ENCODE measurements at places on chromosomes 5 and 9. TPM values are rescaled to one million over a fixed set of nuclear protein-coding genes. Genes with fewer than 3 reads are reported as not detected.

CKMT2 gene
- not detected for total RNA-seq

PLPP6 gene
- total RNA-seq, result 8.6 TPM

GPRIN1 gene
- total RNA-seq, result 0.57 TPM

DNLZ gene
- total RNA-seq, result 31.1 TPM

PGGT1B gene
- total RNA-seq, result 15.7 TPM

FLT4 gene
- total RNA-seq, result 13.5 TPM

DNA sequence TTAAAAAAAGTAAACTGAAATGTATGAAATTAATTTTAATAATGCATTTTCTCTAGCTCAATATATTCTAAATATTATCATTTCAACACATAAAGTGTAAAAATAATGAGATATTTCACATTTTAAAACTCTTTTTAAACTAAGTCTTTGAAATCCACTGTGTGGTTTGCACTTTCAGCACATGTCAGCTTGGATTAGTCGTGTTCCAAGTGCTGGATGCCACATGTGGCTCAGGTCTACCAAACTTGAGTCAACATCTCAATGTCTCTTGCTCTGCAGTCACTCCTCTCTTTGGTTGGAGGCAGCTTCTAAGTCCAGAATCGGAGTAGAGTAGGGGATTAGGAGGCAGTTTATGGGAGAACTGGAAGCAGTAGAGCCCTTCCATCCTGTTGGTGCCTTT lies 173.7 kb upstream of the ANKRD55 start:
- no peak for DNase-seq
- H3K27ac ChIP-seq, result no peak overlapping the region
- no peaks in the 10 kb centered on the region for H3K36me3 ChIP-seq
- H3K4me1 ChIP-seq, result peaks cover 29% of the 10 kb centered on the region
- no peak overlapping the region for H3K4me3 ChIP-seq

DNA sequence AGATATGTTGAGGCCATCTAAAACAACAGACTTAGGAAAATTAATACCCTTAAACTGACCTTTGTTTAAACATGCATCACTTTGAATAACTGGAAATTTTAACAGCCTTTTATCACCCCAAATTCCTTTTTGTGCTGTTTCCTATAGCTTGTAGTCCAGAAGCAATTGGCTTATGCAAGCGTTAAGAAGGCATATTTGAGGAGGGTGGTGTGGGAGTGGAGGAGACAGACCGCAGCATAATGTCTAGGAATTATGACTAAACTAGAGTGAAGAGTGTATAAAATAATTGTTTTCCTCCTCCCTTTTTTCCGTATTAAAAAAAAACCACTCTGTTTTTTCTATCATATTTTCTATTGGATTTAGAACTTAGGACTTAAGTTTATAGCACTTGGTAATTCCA lies 51.8 kb upstream of the MPDZ start:
- H3K4me1 ChIP-seq, result no peaks in the 10 kb centered on the region
- DNase-seq, result no peak
- H3K27me3 ChIP-seq, result no peaks in the 10 kb centered on the region
- H3K4me3 ChIP-seq, result no peak overlapping the region
- H3K36me3 ChIP-seq, result no peaks in the 10 kb centered on the region

DNA sequence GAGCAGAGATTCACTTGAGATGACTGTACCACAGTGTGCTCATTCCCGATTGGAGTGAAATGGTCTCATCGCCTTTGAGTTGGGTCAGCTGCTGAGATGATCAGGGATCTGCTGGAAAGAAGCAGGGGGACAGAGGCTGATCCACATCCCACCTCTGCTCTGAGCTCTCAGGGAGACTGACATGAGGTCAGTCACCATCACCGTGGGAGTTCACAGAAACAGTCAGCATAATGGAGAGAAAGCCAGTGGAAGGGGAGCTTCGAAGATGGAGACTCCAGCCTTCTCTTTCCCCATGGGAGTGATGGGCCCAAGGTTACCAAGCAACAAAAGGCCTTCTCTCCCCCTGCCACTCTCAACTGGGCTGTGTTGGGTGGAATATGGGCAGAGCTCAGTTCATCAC lies 276.4 kb downstream of the CDK5RAP2 start:
- no peaks in the 10 kb centered on the region for H3K4me1 ChIP-seq
- no peaks in the 10 kb centered on the region for H3K36me3 ChIP-seq
- DNase-seq, result no peak
- no peak overlapping the region for H3K4me3 ChIP-seq

GRCh38 chr5:170095646-170096045 lies 10.1 kb upstream of the FOXI1 start:
- H3K4me1 ChIP-seq, result no peaks in the 10 kb centered on the region
- no peaks in the 10 kb centered on the region for H3K27me3 ChIP-seq
- no peak for DNase-seq

DNA sequence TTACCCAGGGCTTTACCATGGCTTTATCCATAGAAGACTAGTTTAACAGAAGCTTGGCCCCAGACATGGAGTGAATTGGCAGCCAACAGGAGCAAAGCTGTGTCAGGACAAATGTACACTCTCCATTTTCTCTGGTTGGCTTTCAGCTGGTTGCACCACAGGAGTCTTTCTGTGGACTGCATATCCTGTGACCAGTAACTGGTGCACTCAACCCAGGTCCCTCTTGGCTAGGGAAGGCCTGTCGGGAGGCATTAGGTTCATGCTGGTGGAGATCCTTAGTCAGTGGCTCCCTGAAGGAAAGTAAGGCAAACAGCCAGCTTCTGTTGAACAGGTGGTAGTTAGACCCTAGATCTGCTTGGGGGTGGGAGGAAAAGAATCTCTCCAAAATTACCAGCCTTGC lies 146.9 kb upstream of the TLX3 start:
- no peaks in the 10 kb centered on the region for H3K4me1 ChIP-seq
- no peaks in the 10 kb centered on the region for H3K27me3 ChIP-seq
- no peak overlapping the region for H3K4me3 ChIP-seq

- no peaks in the 10 kb centered on the region for H3K4me1 ChIP-seq
- no peaks in the 10 kb centered on the region for H3K27me3 ChIP-seq
- H3K4me3 ChIP-seq, result no peak overlapping the region
- no peak for DNase-seq
- no peak overlapping the region for H3K27ac ChIP-seq
- H3K36me3 ChIP-seq, result no peaks in the 10 kb centered on the region
Observed at GRCh38 chr5:109705596-109705995, 15.9 kb downstream of the MAN2A1 start.

DNA sequence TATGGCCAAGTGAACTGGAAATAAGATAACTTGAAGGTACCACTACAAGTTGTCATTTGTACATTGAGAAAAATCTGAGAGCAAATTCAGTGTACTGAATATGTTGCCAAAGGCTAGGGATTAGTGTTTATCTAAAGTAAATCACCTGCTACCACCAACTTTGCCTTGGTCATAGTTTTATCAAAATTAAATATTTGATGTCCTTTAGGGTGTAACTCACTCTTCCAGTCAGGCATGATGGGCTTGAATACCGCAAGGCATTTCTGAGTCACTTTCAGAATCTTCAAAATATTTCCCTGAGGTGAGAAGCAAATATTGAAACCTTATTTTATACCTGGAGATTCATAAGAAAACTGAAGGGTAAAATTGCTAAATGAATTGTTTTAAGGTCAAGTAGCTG lies 1338.6 kb upstream of the ACO1 start:
- H3K27me3 ChIP-seq, result no peaks in the 10 kb centered on the region
- H3K27ac ChIP-seq, result no peak overlapping the region
- no peak for DNase-seq
- no peaks in the 10 kb centered on the region for H3K4me1 ChIP-seq
- no peaks in the 10 kb centered on the region for H3K36me3 ChIP-seq
- no peak overlapping the region for H3K4me3 ChIP-seq

- peak overlapping the region; percentile 84 for H3K4me3 ChIP-seq
- H3K27ac ChIP-seq, result peak overlapping the region; percentile 86
- H3K4me1 ChIP-seq, result no peaks in the 10 kb centered on the region
- no peaks in the 10 kb centered on the region for H3K27me3 ChIP-seq
- DNase-seq, result no peak
Observed at GRCh38 chr5:94618029-94618492, 343 bp downstream of the KIAA0825 start.

GRCh38 chr9:89634995-89635742 lies 30.4 kb downstream of the GADD45G start:
- H3K27ac ChIP-seq, result no peak overlapping the region
- H3K4me3 ChIP-seq, result no peak overlapping the region
- H3K4me1 ChIP-seq, result peaks cover 42% of the 10 kb centered on the region
- no peaks in the 10 kb centered on the region for H3K27me3 ChIP-seq

DNA sequence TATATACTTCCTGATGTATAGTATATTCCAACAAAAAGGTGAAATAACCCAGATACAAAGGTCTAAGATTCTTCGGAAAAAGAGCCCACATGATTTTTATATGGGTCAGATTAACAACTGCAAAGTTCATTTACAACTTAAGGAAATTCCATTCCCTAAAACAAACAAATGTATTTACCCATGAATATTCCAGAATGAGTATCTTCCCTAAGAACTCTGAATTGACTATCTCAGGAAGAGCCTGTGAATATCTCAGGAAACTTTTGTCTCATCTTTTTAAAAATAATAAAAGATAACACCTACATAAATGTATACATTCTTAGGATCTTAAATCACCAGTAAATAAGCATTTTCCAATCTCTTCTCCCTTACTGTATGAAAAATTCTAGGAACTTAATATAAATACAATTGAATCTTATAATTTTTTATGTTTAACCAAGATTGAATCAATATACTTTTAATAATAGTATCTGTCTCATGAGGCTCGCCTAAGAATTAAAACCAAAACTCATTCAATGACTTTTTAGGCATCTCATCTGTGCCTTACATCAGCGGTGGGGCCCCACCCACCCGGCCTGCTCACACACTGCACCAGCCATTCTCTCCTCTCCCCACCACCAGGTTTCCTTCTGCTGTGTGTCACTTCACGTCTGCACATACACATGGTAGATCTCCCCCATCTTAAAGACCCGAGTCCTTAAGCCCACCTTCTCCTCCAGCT lies 78.1 kb downstream of the RAPGEF1 start:
- no peaks in the 10 kb centered on the region for H3K27me3 ChIP-seq
- H3K4me3 ChIP-seq, result no peak overlapping the region

DNA sequence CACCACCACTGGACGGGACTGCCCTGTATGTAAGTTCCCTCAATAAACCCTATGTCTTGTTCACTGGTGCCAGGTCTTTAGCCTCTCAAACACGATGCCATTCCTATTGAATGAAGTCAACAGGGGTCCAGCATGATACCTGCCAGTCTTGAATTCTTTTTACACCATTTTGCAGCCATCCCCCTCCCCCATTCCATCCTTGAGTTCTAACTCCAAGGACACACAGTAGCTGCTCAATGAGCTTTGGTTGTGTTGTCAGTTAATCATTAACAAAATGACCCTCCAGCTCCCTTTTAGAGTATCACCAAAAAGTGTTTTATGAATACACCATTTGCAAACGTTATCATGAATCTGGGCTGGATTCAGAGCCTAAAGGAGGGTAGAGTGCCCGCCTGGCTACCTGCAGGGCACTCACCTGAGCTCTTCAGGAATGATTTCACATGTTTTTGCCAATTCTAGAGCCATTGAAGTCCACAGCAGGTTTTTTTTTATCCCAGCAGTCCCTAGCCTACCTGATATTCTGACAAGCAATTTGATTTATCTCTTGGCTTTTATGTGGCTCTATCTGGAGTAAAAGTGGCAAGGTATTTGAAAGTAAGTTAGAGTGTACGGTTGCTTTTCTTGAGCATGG lies 271.8 kb downstream of the SMARCA2 start:
- H3K4me1 ChIP-seq, result no peaks in the 10 kb centered on the region
- no peak overlapping the region for H3K27ac ChIP-seq
- no peaks in the 10 kb centered on the region for H3K27me3 ChIP-seq
- DNase-seq, result no peak
- no peaks in the 10 kb centered on the region for H3K36me3 ChIP-seq

Data from esophagus squamous epithelium (tissue), 5 donors.